ENCODE measurements at places on chromosomes 7 and 10.

GRCh38 chr10:102834143-102834542, 3.1 kb downstream of the CYP17A1 start:
- DNase-seq = no peak

GRCh38 chr7:31948029-31948428, 122.2 kb downstream of the PDE1C start:
- DNase-seq = no peak

DNA sequence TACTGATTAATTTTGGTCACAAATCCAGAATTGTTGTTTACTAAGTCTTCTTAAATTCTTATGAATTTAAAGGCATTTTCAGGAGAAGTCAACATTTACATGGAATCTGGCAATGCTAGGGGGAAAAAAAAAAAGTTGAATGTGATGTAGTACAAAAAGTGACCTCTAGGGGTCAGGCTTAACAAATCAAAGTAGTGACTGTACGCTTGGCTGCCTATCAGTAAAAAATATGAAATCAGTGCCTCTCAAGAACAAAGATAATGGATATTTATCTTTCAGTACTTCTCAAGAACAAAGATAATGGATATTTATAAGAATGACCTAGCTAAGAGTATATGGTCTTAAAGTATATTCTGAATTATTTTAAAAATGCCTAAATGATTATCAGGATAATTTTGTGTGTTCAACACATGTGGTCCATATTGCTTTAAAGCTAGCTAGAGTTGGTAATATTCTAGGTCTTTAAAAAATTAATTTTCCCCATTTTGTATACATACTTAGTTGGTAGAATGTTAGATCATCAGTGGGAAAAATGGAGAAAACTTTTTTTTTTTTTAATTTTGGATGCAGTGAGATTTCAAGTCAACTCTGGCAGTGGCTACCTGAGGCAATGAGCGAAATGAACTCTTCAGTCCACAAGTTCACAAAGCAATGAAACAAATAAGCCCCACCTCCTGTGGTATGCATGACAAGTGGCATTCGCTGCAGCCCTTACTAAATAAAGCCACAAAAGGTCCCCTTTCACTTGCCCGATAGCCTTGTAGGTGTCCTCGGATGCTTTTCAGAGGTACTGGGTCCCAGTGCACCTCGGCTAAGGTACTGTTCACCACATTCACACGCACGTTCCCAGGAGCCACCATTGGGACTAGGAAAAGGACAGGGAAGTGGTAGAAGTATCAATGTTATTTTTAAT, 51.2 kb upstream of the LAMB4 start:
- peak; percentile 72 for DNase-seq

DNA sequence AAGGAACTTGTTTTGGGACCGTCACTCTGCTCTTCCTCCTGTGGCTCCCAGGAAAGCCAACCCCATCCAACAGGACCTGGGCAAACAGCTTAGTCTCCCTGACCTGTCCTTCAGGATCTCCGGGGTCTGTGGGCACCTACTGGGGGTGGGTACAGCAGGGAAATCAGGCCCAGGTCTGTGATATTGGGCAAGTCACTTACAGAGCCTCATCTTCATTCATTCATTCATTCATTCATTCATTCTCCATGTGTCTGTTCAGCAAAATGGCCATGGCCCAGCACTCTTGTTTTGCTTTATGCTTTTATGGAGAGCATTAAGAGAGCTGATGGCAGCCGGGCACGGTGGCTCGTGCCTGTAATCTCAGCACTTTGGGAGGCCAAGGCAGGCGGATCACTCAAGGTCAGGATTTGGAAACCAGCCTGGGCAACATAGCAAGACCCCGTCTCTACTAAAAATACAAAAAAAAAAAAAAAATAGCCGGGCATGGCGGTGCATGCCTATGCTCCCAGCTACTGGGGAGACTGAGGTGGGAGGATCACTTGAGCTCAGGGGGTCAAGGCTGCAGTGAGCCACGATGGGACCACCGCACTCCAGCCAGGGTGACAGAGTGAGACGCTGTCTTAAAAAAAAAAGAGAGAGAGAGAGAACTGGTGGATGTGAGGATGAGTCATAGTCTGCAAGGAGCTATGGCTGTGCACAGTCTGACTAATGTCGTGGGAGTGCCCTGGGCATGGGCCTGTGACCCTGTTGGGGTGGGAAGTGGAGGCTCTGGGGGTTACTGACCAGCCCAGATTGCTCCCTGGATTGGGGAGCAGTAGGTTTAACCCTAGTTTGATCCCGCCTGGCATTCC, 54.3 kb downstream of the CLIP2 start:
- DNase-seq = no peak

GRCh38 chr10:91144961-91145360, 75.5 kb upstream of the PCGF5 start:
- DNase-seq = no peak

- DNase-seq = no peak
Observed at GRCh38 chr7:36279926-36280315, 109.7 kb upstream of the ANLN start.

- no peak for DNase-seq
Observed at GRCh38 chr10:69287181-69287580, 8.9 kb downstream of the HK1 start.

- DNase-seq = no peak
Observed at GRCh38 chr7:91416155-91416865, 152.1 kb downstream of the FZD1 start.

DNA sequence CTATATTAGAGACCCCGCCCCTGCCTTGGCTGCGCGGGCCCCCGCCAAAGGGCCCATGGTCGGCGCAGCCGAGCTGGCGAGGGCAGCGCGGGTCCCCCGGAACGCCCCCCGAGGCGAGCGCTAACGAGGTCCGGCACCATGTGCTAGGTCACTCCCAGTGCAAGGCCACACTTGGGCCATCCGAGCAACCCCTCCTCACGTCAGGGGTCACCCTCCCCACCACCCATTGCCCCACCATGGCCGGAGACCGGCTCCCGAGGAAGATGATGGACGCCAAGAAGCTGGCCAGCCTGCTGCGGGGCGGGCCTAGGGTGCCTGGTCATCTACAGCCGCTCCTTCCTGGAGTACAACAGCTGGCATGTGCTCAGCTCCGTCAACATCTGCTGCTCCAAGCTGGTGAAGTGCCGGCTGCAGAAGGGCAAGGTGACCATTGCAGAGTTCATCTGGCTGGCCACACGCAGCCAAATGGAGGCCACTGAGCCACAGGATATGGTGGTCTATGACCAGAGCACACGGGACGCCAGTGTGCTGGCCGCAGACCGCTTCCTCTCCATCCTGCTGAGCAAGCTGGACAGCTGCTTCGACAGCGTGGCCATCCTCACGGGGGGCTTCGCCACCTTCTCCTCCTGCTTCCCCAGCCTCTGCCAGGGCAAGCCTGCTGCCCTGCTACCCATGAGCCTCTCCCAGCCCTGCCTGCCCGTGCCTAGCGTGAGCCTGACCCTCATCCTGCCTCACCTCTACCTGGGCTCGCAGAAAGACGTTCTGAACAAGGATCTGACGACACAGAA, 12.4 kb upstream of the SEC24C start:
- no peak for DNase-seq

- DNase-seq = peak; percentile 61
Observed at GRCh38 chr10:33423154-33423529, 88.7 kb upstream of the NRP1 start.

DNA sequence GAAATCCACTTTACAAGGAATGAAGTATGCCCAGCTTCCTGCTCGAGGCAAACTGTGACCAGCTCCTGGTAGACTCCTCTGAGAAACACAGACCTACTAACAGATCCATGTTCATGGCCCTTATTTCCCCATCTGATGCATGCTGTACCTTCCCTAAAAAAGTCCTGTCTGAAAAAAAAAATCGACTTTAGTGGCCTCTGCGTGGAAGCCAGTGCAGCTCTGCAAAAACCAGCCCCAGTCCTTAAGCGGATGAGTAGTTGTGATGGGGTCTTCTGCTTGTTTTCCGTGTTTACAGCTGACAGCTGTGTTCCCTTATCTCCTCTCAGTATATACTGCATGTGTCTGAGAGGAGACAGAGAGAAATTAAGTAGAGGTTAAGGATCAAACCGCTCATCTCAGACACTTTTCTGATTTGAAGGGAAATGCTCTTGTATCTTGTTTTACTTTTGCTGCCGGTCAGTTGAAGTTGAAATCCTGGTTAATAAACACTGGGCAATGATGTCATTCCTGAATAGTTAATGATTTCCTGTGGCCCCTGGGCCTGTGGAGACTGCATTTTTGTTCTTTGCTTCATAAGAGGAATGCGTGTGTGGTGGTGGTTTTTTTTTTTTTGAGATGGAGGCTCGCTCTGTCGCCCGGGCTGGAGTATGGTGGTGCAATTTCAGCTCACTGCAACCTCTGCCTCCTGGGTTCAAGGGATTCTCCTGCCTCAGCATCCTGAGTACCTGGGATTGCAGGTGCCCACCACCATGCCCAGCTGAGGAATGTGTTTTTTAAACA, 67.6 kb downstream of the DOCK1 start:
- DNase-seq = no peak

DNA sequence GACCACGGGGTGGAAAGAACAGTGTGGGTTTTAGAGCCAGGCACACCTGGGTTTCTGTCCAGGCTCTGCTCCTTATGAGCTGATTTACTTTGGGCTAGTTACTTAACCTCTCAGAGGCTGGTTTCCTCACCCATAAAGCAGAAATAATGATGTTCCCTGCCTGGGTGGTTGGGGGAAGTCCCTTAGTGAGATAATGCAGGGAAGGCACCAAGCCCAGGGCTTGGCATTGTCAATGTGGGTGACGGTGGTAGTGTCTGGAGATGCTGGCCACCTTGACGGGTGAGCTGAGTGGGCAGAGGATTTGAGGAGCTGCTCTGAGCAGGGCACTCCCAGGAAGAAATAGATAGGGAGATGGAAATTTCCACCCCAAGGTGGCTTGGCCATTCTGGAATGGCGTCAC, 65.2 kb downstream of the SH2D4B start:
- no peak for DNase-seq

DNA sequence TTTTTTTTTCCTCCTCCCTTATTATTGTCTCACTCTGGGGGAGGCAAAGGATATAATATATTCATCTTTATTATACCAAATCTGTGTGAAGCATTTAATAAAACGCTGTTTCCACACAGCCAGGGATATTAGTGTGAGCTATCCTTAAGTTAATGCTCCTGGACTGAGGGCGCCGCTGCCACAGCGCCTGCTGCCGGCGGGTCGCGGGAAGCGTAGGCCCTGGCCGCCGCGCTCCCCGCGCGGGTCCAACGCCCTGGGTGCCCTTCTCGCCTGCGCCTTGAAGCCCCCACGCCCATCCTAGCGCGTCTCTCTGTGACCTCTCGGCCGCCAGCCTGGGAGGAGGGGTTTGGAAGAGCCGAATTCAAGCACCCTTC, 9.5 kb upstream of the LBX1 start:
- DNase-seq = no peak

GRCh38 chr10:132910901-132911785, 31.2 kb downstream of the CFAP46 start:
- no peak for DNase-seq

DNA sequence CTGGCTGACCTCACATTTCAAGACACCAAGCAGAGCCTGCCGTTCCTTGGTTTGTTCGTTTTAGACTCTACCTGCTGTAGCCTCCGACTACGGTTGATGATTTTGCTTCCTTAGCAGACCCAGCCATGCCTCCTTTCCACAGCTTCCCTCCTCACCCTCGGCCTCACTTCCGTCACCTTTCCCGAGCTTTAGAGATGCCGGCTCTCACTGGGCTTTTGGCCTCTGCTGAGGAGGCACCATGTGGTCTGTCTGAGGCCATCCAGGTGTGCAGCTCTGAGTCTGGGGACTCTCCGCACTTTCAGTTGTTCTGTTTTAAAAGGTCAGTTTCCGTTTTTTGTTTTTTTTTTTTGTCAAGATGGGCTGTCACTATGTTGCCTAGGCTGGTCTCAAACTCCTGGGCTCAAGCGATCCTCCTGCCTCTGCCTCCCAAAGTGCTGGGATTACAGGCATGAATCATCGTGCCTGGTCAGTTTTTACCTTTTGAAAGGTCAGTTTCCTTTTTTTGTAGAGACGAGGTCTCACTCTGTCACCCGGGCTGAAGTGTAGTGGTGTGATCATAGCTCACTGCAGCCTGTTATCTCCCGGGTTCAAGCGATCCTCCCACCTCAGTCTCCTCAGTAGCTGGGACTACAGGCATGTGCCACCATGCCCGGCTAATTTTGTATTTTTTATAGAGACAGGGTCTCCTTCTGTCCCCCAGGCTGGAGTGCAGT, 11.7 kb downstream of the ORAI2 start:
- DNase-seq = no peak

DNA sequence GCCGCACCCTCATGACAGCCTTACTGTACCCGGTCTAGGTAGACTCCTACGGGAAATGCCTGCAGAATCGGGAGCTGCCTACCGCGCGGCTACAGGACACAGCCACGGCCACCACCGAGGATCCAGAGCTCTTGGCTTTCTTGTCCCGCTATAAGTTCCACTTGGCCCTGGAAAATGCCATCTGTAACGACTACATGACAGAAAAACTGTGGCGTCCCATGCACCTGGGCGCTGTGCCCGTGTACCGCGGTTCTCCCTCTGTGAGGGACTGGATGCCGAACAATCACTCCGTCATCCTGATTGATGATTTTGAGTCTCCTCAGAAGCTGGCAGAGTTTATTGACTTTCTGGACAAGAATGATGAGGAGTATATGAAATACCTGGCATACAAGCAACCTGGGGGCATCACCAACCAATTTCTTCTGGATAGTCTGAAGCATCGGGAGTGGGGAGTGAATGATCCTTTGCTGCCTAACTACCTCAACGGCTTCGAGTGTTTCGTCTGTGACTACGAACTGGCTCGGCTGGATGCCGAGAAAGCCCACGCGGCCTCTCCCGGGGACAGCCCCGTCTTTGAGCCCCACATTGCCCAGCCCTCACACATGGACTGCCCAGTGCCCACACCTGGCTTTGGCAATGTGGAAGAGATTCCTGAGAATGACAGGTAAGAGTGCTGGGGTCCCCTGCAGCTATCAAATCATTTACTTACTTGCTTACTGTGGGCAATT, 8.5 kb upstream of the CHCHD1 start:
- no peak for DNase-seq

Data from NCI-H1092 (cell line).